BE2C (cell line): ENCODE measurements at places on chromosomes 5 and 9.

GRCh38 chr5:7894860-7895259, 25.9 kb downstream of the MTRR start:
- no peak for DNase-seq

- no peak for DNase-seq
Measured at GRCh38 chr9:89929315-89929672, 324.5 kb downstream of the GADD45G start.

GRCh38 chr5:64519263-64519662, 13.4 kb downstream of the RGS7BP start:
- DNase-seq: no peak

GRCh38 chr5:65801352-65801783, 79.4 kb downstream of the NLN start:
- no peak for DNase-seq

GRCh38 chr5:77431286-77431685, 60.8 kb downstream of the WDR41 start:
- no peak for DNase-seq

DNA sequence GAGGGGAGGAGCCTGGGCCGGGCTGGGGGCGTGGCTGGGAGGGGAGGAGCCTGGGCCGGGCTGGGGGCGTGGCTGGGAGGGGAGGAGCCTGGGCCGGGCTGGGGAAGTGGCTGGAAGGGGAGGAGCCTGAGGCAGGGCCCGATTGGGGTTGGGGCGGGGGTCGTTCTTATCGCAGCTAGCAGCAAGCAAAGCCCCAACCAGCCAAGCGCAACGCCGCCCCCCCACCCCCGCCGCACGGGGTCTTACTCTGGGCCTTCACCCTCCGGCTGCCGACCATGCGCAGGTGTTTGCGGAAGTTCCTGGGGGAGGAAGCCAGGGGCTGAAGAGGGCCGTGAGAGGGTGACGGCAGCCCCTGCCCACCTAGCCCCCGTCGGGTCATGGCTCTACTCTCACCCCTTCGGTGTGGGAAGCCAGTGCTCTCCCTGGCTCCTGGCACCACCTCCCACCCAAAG, 5.0 kb downstream of the NSMF start:
- DNase-seq: peak; percentile 74

DNA sequence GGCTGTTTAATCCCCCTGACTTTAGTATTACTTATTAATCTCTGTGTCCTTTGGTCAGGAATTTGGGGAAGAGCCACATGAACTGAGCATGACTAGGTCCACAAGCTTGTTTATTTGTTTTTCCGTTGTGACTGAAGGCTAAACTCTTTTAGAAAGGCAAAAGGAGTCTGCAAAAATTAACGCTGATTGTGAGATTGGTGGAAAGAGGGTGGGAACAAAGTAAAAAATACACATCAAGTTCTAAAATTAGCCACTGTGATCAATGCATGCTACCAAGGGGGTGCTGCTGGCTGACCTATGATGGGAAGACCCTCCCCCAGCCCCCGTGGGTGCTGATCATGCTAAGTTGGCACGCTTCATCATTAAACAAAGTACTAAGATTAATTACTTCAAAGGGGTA, 356.8 kb downstream of the ADGRV1 start:
- no peak for DNase-seq

DNA sequence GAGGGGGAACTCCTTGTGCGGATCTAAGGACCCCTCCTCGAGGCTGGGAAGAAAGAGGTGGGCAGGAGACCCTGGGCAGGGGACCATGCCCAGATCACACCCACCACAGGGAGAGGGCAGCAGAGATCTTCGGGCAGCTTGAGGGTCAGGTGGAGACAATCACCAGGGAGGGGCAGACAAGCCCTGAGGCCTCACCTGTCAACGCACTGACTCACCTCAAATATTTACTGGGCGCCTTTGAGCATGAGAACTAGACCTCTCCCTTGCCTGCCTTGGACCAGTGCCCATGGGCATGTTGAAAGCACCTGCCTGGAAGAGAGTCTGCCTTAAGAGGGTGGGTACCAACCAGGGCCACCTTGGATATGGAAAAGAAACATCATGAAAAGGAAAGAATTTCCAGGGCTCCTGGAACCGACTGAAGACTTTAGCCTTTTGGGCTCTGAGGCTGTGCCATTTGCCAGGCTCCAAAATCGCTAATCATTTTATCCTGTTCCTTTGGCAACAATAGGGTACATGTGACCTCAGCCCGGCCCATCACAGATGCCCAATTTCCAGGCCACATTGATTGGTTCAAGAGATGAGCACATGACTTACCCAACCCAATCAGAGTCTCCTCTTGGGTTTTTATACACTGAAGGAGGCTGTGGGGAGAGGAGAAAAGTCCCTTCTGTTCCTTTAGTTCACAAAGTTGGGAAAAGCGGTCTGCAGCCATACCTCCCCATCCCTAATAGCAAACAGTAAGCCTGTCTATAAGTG, 10.4 kb upstream of the SPINK4 start:
- peak; percentile 20 for DNase-seq

DNA sequence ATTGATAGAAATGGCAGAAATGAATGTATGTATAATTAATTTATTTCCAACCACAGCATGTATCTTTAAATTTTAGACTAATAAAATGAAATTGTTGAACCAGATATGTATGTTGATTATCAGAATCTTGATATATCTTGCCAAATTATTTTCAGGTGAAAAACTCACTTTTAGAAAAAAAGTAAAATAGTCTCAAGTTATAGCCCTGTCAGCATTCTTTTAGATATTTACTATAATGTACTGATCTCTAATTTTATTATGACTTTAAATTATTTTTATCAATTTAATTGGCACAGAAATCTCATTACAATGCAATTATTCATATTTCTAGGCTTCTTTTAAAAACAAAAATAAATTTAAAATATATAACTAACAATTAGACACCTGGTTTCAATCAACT, 1990.4 kb upstream of the CDH6 start:
- no peak for DNase-seq

GRCh38 chr5:162683284-162683683, 615.7 kb downstream of the GABRG2 start:
- DNase-seq: no peak

DNA sequence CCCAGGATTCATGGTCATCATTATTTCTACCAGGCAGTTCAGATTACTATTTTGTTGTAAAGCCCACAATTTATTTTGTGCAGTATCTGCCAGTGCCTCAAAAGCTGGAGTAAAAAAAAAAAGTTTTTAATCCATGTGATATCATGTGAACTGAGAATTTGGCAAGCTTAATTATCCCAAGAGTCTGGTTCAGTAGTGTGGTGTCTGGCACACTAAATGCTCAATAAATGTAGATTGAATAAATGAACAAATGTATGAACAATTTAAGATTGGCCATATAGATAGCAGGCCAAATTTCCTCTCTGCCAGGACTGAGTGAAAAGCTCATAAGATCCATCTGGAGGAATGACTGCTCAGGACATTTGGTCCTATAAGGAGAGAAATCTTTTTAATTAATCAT, 533.0 kb downstream of the TLE1 start:
- no peak for DNase-seq

DNA sequence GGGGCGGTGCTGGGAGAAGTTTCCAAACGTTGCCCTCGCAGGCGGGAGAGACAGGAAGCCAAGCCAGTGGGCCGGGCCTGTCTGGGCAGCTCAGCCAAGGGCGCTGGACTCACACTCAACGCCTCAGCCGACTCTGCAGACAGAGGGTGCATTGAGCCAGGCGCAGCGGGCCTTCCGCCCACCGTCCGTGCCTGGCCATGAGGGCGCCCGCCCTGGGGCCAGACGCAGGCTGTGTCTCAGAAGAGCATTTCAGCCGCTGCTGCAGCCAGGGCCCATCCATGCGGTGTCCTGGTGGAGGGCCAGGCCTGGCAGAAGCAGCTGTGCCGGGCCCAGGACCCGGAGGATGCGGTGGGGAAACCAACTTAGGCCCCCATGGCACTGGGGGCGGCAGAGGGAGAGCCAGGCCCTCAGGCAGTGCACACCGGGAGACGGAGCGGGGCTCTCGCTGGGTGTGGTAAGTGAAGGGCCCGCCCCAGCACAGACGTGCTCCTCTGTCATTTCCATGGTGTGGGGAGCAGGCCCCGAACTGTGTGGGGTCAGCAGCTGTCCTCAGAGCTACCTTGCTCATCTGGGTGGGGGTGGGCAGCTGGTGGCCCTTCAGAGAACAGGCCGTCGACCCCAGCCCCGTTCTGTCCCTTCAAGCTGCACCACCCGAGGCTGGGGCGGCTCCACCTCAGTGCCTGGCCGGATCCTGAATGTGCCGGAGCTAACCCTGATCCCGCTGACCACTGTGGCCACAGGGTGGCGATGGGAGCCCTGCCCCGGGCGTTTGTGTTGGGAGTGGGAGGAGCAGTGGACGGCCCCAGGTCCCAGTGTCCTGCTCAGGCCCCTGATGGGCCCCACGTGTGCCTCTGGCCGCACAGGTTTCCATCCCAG, 18.0 kb downstream of the DNLZ start:
- peak; percentile 74 for DNase-seq

DNA sequence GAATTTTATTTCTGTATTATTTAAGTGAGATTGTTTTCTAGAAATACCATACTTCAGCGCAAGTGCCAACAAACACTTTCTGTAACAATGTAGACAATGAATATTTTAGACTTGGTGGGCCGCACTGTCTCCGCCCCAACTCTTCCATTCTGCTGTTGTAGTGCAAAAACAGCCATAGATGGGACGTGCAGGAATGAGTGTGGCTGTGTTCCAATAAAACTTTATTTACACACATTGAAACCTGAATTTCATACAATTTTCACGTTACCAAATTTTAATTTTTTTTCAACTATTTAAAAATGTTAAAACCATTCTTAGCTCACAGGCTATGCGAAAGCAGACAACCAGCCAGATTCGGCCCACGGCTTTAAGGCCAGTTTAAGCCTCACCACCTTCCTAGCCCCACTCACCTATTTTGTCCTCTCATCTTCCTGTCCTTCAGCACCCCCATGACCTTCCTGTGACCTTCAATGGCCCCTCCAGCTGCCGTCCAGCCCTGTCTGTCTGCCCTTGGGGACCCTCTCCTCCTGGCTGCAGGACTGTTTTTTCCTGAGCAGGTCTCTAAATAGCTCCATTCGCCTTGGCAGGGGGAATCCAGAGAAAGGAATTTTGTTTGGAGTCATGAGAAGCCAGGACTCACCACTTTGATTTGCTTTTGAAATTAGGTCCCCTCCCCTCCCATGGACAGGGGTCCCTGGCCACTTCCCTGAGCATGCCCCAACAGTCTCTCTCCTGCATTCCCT, 11.2 kb upstream of the ANXA6 start:
- DNase-seq: no peak

DNA sequence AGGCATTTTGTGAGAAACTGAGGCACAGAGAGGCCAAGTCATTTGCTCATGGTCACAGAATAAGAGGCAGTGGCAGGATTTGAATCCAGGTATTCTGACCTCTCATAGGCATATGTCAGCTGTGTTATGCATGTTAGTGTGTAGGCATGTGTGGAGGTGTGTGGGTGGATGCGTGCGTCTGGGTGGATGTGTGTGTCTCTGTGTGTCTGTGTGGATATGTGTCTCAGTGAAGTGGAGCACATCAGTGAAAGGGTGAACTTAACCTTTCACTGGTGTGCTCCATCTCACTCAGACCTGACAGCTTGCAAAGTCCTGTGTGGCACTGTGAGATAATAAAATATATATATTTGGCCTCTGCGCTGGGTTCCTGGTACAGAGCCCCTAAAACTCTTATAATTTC, 32.0 kb upstream of the SMU1 start:
- no peak for DNase-seq

- peak; percentile 61 for DNase-seq
Measured at GRCh38 chr9:10612641-10613398, at the start of gene PTPRD. Gene PTPRD, minus strand, starts transcription at chr9:10613002.

DNA sequence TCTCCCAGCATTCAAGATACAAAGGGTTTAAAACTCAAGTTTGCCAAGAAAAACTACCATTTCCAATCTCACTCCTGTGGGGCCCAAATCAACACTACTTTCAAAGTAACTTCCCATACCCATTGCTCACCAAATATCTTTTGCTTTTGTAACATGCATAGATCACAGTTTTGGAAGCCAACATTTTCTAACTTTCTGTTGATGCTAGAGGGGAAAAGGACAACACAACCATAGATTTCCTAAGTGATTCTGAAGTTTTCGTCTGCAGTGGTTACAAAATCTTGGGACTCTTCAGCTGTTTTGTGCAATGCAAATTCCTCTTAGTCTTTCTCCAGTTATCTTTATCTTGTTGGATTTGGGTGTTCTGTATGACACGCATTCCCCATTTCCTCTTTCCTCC, 94.1 kb upstream of the PAPPA start:
- no peak for DNase-seq

GRCh38 chr5:37668524-37669047, 171.3 kb downstream of the GDNF start:
- no peak for DNase-seq

- no peak for DNase-seq
Measured at GRCh38 chr5:144779368-144779767, 608.7 kb downstream of the KCTD16 start.

DNA sequence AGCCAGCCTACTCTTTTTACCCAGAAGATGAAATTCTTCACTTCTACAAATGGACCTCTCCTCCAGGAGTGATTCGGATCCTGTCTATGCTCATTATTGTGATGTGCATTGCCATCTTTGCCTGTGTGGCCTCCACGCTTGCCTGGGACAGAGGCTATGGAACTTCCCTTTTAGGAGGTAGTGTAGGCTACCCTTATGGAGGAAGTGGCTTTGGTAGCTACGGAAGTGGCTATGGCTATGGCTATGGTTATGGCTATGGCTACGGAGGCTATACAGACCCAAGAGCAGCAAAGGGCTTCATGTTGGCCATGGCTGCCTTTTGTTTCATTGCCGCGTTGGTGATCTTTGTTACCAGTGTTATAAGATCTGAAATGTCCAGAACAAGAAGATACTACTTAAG, 16.6 kb downstream of the OCLN start:
- no peak for DNase-seq

GRCh38 chr5:94402096-94402495, 216.3 kb downstream of the KIAA0825 start:
- DNase-seq: no peak

GRCh38 chr9:83339435-83339834, 198.8 kb downstream of the FRMD3 start:
- DNase-seq: no peak

- DNase-seq: no peak
Measured at GRCh38 chr9:72144756-72145492, 4.3 kb upstream of the GDA start.

GRCh38 chr5:84303315-84303714, 81.4 kb downstream of the EDIL3 start:
- no peak for DNase-seq

DNA sequence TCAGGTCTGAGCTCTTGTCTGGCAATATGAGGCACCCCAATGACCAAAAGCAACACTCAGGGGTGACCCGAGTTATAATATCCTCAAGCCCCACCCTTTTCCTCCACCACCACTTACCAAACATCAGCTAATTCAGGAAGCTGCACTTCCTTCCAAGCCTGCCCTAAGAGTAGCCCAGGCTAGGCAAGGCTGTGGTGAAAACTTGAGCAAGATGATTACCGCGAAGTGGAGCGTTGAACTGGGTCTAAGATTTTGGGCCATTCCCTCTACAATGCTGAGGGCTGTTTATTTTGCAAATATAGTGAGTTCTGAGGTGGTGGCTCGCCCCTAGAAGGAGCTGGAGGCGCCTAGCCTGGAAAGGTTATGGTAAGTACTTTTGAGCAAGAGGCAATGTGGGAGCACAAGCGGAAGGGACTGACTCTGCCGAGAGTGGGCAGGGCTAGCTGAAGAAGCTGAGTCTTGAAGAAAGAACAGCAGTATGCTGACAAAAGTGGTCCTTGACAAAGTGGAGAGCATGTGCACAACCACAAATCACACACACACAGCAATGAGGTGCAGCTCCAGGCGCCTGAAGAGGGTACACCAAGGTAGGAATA, at the start of gene HK3:
Gene HK3, minus strand, starts transcription at position 51 of the 596 bp plus-strand sequence. CDS start 3,187 bp downstream, outside the sequence.
- DNase-seq: no peak

- no peak for DNase-seq
Measured at GRCh38 chr5:88826646-88827585, 56.1 kb downstream of the MEF2C start.
